Heart right ventricle (tissue), 16 donors: ENCODE measurements at places on chromosomes 5 and 9. TPM values are rescaled to one million over a fixed set of nuclear protein-coding genes. Genes with fewer than 3 reads are reported as not detected.

Gene IFNA21
- total RNA-seq = not detected

Gene IL4
- total RNA-seq = not detected

DNA sequence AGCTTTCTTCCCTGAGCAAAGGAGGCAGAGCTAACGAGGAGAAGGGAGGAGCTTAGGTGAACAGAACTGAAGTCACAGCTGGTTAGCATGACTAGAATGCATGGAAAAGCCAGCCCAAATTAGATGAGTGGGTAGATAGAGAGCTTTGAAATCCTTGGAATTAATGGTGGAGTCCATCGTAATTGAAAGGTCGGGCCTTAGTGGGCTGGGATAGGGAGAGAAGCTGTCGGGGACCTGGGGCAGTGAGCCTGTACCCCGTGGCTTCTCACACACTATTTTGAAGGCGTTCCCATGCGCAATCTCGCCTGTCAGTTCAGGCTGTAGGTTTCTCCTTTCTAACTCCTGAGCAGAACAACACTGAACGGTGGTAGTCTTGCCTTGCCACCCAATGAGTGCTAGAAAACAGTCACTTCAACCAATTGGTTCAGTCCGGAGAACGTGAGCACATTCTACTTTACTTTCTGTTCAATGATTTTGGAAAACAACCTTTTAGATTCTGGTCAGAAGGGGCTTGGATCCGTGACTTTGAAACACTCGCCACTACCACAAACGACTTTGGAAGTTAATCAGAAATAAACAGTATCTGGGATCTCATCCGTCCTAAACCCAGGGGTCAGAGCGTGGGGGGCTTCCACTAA, 655 bp upstream of the RAI14 start:
- peak; percentile 12 for DNase-seq

- no peak for DNase-seq
These were observed 29.1 kb upstream of the ANKRD31 start for GRCh38 chr5:75265731-75266130.

- no peak for DNase-seq
These were observed 82.6 kb upstream of the GRHPR start for GRCh38 chr9:37339923-37340322.

DNA sequence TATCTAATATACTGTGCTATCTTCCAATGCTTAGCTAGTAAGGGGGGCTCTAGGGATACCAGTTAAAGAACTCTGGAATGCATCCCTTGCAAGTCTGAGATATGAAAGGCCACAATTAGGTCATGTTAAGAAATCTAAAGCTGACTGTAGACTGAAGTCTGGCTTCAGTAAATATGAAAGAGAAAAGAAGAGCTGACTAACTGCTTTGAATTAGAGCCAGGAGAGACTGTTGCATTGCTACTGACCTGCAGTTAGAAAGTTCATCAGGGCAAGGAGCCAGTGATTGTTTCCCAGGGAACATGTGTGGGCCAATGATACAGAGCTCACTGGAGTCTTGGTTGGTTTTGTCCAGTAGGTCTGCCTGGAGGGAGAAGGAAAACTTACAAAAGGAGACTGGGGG, 472.1 kb upstream of the TNC start:
- DNase-seq = no peak

GRCh38 chr5:102069974-102070373, 226.1 kb downstream of the SLCO4C1 start:
- DNase-seq = no peak

DNA sequence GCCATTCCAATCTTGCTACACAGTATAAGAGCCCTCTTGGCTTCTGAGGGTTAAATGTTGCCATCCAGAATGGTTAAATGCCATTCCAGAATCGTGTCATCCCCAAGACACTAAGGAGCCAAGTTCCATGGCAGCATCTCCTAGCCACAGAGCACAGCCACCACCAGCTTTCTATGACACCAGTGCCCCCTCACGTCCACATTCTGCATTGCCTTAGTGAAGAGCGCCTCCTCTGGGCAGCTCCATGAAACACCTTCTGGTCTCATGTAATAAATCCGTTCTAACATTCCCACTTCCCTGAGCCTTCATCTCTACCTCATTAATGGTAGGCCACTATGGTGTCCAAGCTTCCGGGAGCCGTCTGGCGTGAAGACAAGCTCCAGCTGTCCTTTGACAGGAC, 12.4 kb downstream of the CBY3 start:
- peak; percentile 14 for DNase-seq

GRCh38 chr5:136006164-136006563, 22.6 kb upstream of the TGFBI start:
- DNase-seq = no peak

- DNase-seq = no peak
These were observed 127.9 kb downstream of the ADAMTS2 start for GRCh38 chr5:179217356-179217755.
